Spleen (tissue), 13 donors: ENCODE measurements at places on chromosomes 11 and 22. TPM values are rescaled to one million over a fixed set of nuclear protein-coding genes. Genes with fewer than 3 reads are reported as not detected.
A peak's percentile ranks its signal among the peaks of the same experiment; 100 is the strongest.

DNA sequence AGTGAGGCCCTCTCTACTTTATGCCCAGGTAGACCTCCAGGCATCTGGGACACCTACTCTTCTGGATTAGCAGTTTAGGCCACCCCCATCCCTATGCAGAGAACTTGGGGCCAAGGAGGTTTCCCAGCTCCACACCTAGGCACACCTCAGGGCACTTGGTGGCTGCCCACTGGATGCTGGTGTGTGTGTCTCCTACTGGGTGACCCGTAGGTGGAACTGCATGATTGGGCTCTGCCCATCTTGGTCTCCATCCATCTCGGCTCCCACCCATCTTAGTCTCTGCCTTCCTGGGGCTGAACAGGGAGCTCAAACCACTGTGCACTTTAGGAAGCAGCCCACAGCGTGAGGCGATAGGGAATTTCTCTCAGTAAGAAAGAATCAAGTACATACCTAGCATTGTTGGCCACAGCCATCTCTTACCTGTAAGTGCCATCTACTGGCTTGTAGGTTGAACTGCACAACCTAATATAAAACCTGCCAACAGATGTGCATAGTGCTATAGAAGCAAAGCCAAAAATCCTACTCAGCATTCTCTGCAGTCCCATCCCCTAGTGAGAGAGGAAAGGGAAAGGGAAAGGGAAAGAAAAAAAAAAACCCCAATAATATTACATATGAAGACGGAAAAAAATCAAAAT is 61.6 kb upstream of the PTPN5 start:
- H3K4me3 ChIP-seq: no peak overlapping the region
- H3K4me1 ChIP-seq: no peaks in the 10 kb centered on the region
- no peak for DNase-seq
- no peaks in the 10 kb centered on the region for H3K36me3 ChIP-seq
- no peak overlapping the region for H3K27ac ChIP-seq

Gene GRM5
- not detected for total RNA-seq

Gene CARD18
- not detected for total RNA-seq

GRCh38 chr11:117232092-117232878 is at the start of gene RNF214:
RNF214 (plus strand) TSS chr11:117232671; CDS start chr11:117234273, 1,602 bp downstream.
- no peaks in the 10 kb centered on the region for H3K27me3 ChIP-seq
- H3K4me3 ChIP-seq: peak within 1 kb of the TSS; percentile 81
- peaks cover 34% of the 10 kb centered on the region for H3K4me1 ChIP-seq
- peaks cover 25% of the 10 kb centered on the region for H3K36me3 ChIP-seq
- peak; percentile 95 for DNase-seq
- peak within 1 kb of the TSS; percentile 93 for H3K27ac ChIP-seq

- H3K27me3 ChIP-seq: no peaks in the 10 kb centered on the region
- no peak overlapping the region for H3K4me3 ChIP-seq
- H3K36me3 ChIP-seq: no peaks in the 10 kb centered on the region
- no peaks in the 10 kb centered on the region for H3K4me1 ChIP-seq
- no peak overlapping the region for H3K27ac ChIP-seq
These were observed 493.5 kb upstream of the B3GAT1 start for GRCh38 chr11:134905517-134905916.

Gene MS4A7
- total RNA-seq: 246 TPM

DNA sequence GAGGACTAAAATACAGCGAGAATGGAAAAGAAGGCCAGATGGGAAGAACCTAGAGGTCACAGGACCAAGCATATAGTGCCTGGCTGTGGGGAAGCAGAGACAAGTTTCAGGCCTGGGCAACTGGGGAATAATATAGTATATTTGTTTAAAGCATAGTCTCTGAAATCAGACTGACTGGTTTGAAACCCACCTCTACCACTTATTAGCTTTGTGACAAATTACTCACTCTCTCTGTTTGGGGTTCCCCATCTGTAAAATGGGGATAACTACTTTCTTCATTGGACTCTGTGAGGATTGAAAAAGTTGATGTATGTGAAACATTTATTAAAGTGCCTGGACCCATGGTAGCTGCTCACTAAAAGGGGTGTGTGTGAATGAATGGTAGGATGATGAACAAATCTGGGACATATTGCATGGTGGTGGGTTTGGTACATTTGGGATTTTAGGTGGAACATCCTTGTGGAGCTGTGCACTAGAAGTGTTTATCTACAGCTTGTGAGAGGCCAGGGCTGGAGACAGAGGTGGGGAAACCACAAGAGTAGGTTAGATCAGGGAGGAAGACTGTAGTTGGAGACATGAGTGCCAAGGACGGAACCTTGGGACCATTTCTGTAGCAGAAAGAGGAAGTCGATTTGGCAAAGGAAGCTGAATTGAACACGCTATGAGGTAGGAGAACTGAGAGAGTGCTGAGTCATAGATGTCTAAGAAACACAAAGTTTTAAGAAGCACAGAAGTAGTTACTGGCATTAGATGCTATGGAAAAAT is 52.6 kb downstream of the SWAP70 start:
- no peaks in the 10 kb centered on the region for H3K27me3 ChIP-seq
- H3K4me3 ChIP-seq: no peak overlapping the region
- DNase-seq: no peak
- H3K36me3 ChIP-seq: peaks cover 4% of the 10 kb centered on the region
- H3K4me1 ChIP-seq: peaks cover 91% of the 10 kb centered on the region
- peak overlapping the region; percentile 32 for H3K27ac ChIP-seq

- H3K27ac ChIP-seq: peak overlapping the region; percentile 93
- peaks cover 21% of the 10 kb centered on the region for H3K4me1 ChIP-seq
- H3K4me3 ChIP-seq: no peak overlapping the region
- DNase-seq: no peak
- peaks cover 34% of the 10 kb centered on the region for H3K36me3 ChIP-seq
- no peaks in the 10 kb centered on the region for H3K27me3 ChIP-seq
These were observed 6.5 kb downstream of the RGL4 start for GRCh38 chr22:23697031-23697970.
